ENCODE measurements at places on chromosomes 16 and 17.
A peak's percentile ranks its signal among the peaks of the same experiment; 100 is the strongest.

- DNase-seq, result no peak
Measured at GRCh38 chr17:59680314-59680713, 26.9 kb downstream of the PTRH2 start.

DNA sequence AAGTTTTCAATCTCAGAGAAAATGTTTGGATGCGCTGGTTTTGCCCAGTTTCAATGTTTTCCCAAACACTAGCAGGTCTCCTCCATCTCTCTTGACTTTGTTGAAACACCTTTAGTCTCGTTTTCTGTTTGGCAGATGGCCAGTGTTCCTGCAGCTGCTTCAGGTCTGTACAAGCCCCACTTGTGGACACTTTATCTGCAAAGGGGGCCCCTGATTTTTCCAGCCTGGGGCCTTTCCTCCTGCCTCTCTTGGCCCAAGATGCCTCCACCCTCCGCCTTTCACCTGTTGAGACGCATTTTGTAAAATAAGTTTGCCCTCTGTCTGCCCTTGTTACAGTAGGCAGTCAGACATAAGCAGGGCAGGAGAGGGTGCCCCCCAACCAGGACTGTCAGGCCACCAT, 21.8 kb upstream of the PRM1 start:
- no peak for DNase-seq

- no peak for DNase-seq
Measured at GRCh38 chr16:88357317-88358022, 25.3 kb upstream of the ZNF469 start.

GRCh38 chr16:66521951-66522771, 27.8 kb downstream of the TK2 start:
- peak; percentile 86 for DNase-seq

- DNase-seq, result no peak
Measured at GRCh38 chr17:42174126-42174783, 6.7 kb downstream of the KCNH4 start.

DNA sequence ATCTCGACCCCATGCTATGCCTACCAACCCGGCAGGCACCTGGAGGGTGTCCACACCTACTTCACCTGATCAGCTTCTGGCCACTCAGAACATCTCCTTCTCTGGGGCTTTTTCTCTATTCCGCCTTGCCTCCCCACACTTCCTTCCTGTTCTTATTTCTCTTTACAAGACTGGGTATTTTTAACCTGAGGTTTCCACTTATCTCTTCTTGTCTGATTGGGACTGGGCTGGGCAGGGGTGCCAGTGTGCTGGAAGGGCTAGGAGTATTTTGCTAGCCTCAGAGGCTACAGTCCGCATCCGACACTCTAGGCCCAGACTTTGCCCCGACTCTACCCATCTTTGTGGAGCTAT, 26.2 kb upstream of the ZNF652 start:
- no peak for DNase-seq

DNA sequence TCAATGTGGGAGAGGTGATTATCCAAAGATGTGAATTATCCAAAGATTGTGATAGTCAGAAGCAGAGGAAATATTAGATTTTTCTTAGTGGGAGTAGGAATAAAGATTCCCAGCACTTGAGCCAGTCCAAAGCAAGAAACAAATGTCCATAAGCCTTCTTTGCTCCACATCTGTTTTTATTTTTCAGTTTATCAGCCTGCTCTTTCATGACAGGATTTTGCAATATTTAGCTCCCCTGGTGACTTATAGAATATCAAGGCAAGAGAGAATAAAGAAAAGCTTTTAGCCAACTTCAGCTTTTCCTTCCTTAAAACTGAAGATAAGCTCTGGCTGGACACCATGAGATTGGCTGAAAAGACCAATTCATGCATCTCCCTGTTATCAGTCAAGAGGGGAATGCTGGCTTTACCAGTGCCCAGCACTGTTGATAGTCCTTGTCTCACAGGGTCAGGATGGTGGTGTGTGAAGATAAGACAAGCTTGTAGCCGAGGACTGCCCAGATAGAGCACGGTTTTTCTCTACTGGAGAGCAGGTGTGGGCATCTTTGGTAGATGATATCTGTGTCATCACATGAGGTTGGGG, 706.5 kb downstream of the KCNJ2 start:
- no peak for DNase-seq

GRCh38 chr16:68257251-68257905, 6.9 kb upstream of the SLC7A6 start:
- DNase-seq, result no peak

GRCh38 chr17:30279156-30279555, 12.6 kb downstream of the BLMH start:
- no peak for DNase-seq

DNA sequence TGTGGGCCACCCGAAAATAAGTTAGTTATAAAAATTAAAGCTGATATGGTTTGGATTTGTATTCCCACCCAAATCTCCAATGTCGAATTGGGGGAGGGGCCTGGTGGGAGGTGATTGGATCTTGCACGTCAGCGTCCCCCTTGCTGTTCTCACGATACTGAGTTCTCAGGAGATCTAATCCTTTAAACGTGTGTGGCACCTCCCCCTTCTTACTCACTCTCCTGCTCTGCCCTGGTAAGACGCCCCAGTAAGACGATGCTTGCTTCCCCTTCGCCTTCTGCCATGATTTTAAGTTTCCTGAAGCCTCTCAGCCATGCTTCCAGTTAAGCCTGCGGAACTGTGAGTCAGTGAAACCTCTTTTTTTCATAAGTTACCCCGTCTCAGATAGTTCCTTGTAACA, 35.4 kb downstream of the SYCE1L start:
- no peak for DNase-seq

GRCh38 chr17:32261417-32261736, 4.3 kb upstream of the RHBDL3 start:
- no peak for DNase-seq

DNA sequence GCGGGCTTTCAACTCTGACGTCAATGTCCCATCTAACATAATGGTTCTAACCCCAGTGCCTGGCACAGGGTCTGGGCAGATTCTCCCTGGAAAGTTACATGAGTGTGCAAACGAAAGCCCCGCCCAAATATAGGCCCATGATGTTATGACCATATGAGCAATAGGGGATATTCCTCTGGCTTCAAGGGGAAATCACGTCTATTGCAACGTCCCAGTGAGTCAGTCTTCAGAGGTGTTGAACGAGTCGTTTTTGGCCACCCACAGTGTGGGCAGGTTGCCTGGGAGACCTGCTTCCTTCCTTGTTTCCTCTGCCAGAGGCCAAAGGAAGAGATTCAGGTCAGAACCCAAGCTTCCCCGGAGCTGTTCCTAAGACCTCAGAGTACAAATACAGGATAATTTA, 30.3 kb downstream of the PIK3R5 start:
- DNase-seq, result no peak

- no peak for DNase-seq
Measured at GRCh38 chr17:77526728-77527350, 386.1 kb downstream of the SEC14L1 start.

- no peak for DNase-seq
Measured at GRCh38 chr16:8849411-8850011, 19.3 kb downstream of the CARHSP1 start.

GRCh38 chr16:48420437-48420836, 35.2 kb upstream of the SIAH1 start:
- no peak for DNase-seq

DNA sequence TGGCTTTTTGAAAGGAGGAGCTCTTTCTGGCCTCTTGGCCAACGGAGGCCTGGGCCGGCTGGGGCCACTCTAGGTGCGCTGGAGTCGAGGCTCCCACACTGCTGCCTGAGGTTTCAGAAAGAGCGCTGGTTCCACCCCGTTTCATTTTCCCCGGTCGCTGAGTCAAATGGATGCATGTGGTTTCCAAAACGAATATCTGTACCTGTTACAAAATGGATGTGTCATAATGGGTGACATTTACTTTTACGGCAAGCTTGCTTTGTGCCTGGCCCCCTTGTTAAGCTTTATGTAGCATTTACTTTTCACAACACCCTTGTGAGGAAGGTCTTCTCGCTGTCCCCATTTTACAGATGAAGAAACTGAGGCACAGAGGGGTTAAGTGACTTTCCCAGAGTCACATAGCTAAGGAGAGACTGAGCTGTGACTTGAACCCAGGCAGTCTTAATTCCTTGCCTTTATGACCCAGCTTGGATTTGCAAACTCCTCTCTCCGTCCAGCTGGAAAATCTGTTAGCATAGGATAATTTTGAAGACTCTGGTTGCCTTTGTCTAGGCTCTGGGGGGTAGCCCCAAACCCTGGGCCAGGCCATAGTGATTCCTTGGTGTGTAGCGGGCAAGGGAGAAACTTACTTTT, 10.6 kb downstream of the KSR1 start:
- peak; percentile 87 for DNase-seq

DNA sequence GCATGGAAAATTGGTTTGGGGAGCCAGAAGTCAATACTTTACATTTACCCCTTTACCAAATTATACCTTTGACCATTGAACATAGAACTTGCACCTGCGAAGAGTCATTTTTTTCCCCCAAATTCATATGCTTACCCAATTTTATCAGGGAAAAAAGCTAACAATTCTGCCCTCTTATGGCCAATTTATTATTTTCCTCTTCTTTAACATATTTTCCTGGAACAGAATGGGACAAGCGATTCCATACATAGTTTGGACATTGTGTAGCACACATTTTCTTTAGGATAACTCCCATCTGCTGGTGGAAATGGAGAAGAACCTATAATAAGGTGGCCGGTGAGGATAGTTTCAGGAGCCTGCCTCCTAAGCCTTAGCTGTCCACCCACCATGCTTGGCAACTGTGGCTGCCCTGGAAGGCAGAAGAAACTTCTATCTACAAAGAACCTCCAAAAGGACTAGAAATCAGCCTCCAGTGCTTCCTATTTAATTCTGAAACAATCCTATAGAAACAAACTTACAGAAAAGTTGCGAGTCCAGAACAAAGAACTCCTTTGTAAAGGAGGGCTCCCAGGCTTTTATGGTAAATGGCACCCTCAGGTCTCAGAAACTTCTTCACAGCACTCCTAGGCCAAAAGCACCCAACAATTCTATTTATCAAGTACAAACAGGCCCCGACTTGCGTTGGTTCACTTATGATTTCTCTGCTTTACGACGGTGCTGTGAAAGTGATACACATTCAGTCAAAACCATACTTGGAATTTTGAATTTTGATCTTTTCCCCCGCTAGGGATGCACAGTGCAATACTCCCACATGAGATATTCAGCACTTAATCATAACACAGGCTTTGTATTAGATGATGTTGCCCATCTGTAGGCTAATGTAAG, 64.1 kb upstream of the CACNG4 start:
- no peak for DNase-seq
